ENCODE measurements at places on chromosomes 12 and 14.

- DNase-seq = peak; percentile 76
Observed at GRCh38 chr12:115407723-115408122, 723.7 kb upstream of the TBX3 start.

DNA sequence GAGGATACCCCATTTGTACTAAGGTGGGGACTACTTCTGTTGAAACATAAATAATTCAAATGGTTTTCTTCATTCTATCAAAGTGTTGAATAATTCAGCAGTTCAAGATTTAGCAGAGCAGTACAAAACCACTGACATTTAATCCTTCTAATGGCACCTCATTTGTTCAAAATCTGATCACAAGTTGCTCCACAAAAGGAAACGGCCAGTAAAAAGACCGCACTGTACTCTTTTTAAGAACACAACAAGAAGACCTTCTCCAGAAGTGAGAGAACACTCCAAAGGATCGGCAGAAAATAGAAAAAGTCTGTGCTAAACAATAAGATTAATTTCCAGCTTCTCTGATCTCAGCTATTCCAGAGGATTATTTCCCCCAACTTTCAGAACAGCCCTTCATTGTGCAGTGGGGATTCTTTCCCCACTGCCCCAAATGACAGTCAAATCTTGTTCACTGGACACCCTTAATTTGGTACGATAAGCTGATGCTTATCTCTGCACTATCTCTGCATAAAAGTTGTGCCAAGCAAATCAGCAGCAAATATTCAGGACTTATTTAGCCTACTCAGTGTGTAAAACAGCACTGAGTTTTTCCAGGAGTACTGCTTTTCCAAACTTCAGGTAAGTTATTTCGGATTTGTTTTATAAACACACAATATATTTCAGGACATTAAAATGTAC is 5.2 kb downstream of the MPHOSPH9 start:
- DNase-seq = no peak

DNA sequence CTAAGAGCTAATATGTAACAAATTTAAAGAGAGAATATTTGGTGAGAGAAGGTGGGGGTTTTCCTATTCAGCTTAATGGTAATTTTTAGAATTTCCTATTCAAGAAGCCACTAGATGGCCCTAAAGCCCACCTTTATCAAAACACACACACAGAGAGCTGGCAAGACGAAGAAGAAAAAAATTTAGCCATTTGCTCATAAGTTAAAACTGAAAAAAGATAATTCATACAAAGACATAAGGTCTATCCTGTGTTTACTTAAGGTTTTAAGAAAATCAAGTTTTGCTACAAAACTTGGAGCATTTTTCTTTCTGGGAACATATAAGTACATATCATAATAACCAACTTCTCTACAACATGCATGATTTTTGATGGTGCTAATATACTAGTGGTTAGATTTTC is 46.8 kb upstream of the PCED1B start:
- peak; percentile 71 for DNase-seq

DNA sequence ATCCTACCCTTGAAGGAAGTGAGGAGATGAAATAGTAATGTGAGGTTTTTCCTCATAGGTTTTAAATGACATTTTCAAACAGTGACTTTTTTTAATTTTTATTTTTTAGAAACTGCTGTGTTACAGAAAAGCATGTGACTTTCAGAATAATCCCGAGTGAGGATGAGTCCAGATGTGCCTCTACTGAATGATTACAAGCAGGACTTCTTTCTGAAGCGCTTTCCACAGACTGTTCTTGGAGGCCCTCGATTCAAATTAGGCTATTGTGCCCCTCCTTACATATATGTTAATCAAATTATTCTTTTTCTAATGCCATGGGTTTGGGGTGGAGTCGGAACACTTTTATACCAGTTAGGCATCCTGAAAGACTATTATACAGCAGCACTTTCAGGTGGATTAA is 15.8 kb downstream of the PCNX4 start:
- no peak for DNase-seq

GRCh38 chr12:52454411-52455201 is 2.7 kb upstream of the KRT6B start:
- DNase-seq = peak; percentile 65

GRCh38 chr12:100442403-100442802 is 31.3 kb upstream of the NR1H4 start:
- no peak for DNase-seq

- peak; percentile 48 for DNase-seq
Observed at GRCh38 chr14:83291714-83292113, 1758.1 kb upstream of the SEL1L start.

DNA sequence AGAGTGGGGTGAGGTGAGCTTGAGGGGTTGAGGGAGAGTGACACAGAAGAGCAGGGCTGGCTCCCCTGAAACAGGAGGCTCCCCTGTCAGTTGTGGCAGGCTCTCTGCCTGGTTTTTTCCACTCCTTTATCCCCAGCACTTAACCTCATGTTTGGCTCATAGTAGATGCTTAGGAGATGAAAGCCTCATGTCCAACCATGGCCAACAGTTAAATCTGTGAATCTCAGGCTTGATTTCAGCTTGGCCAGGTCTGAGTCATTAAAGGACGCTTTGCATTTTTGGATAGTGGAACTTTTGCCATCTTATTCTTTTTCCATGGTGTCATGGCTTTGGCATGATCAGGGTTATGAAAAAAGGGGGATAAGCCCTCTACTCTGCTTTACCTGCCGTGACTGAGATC is 117.2 kb downstream of the CACNA1C start:
- DNase-seq = no peak

DNA sequence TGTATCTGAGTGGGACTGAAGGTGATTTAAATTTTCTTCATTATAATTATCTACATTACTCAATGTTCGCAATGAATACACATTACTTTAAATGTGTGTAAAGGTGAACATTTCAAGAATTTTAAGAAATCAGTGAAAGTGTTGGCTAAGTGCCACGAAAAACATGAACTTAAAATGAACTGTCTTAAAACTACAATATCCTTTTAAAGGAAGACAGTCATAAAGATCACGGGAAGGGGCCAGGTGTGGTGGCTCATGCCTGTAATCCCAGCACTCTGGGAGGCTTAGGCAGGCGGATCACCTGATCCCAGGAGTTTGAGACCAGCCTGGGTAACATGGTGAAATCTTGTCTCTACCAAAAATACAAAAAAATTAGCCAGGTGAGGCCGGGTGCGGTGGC is 11.2 kb downstream of the MOK start:
- no peak for DNase-seq

GRCh38 chr12:66365718-66366490 is 63.6 kb downstream of the HELB start:
- peak; percentile 40 for DNase-seq

DNA sequence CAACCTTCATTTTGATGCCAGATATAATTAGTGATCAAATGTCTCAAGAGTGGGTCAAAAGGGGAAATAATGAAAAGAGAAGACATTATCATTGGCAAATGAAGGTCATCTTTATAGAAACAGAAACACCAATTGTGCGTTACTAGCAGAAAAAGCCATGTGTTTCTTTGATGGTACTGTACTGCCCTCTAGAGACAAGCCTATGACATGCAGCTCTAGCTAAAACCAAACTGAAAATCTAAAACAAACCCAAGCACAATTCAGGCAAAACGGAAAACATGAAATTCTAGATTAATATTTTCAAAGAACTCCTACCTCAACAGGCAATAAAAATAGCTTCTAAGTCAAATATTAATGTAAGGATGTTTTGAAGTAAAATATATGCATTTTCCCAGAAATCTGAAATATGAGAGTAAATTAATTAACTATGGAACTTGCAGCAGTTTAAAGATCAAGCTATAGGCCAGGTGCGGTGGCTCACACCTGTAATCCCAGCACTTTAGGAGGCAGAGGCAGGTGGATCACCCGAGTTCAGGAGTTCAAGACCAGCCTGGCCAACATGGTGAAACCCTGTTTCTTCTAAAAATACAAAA is 115.4 kb downstream of the KLHL28 start:
- DNase-seq = peak; percentile 54

DNA sequence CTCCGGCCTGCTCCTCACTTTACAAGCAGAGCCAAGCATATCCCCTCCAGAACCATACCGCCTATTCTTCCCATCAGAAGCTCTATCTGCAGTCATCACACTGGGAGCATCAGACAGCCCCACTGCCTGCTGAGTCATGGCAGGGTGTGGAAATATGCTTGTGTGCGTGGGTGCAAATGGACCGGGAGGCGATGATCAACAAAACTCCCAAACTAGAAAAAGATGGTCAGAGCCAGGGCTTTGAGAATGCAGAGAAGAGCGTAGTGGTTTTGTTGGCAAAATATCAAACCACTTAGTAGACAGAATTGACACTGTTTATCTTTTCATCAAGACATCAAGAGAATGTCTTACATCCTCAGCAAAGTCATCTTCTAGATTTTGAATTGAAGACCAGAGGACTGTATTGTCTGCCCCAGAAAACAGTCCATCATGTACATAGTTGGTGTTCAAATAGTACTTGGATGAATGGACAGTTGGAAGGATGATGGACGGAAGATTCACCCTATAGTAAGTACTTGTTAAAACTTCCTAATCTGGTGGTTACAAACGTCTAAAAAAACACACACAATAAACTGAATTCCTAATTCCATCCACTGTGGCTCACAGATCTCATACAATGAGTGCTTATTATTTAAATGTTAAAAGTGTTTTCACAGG is 54.9 kb downstream of the VWF start:
- DNase-seq = peak; percentile 88

GRCh38 chr14:101118746-101119591 is 215.4 kb upstream of the RTL1 start:
- no peak for DNase-seq

- DNase-seq = no peak
Observed at GRCh38 chr12:26359576-26359975, 164.2 kb downstream of the SSPN start.

- no peak for DNase-seq
Observed at GRCh38 chr12:9634969-9635754, 27.4 kb upstream of the KLRB1 start.

- no peak for DNase-seq
Observed at GRCh38 chr12:76666290-76666835, 97.6 kb upstream of the ZDHHC17 start.

GRCh38 chr12:33432992-33433391 is 6.6 kb downstream of the SYT10 start:
- no peak for DNase-seq

DNA sequence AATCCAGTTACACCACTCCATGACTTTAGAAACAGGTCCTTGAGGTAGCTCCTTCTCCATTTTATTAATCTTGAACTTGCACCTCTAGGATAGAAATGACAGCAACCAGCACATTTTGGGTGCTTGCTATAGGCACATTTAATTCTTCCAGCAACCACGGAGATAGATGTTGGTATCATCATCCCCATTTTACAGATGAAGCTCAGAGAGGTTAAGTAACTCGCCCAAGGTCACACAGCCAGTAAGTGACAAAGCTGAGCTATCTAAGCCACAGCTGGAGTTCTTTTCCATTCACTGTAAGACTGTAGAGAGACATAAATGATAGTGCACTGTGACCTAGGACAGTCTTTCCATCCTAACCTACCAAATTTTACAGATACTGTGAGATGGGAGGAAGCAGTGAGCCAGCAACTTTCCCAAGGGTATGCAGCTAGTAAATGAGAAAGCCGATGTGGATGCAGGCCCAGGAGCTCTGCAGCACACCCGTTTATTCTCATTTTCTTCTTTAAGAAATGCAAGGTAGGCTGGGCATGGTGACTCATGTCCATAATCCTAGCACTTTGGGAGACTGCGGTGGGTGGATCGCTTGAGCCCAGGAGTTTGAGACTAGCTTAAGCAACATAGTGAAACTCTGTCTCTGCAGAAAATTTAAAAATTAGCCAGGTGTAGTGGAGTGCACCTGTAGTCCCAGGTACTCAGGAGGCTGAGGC is 103.2 kb downstream of the TBX5 start:
- no peak for DNase-seq

- DNase-seq = no peak
Observed at GRCh38 chr14:38210587-38211216, 3.0 kb downstream of the SSTR1 start.

GRCh38 chr14:94144765-94145164 is 15.4 kb upstream of the IFI27L2 start:
- DNase-seq = no peak

GRCh38 chr12:121131941-121132341 is 735 bp upstream of the P2RX7 start:
- no peak for DNase-seq

DNA sequence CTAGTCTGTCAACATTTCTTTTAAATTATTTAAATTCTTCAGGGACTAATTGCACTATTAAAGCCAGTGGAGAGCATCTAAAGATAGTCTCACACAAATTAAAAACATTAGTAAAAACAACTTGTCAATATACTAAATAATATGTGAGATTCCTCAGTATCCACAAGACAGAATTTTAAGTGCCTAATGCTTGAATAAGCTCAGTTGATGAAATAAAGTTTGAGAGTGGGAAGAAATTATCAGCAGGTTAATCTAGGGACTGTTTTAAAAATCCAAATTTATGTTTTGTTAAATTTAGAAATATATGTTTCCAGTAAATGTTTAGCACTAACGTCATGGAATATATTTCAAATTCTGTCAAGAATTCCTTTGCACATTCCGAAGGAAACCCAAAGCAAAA is 105.2 kb downstream of the SLC41A2 start:
- no peak for DNase-seq

- no peak for DNase-seq
Observed at GRCh38 chr14:101861464-101861863, 100.0 kb downstream of the PPP2R5C start.

DNA sequence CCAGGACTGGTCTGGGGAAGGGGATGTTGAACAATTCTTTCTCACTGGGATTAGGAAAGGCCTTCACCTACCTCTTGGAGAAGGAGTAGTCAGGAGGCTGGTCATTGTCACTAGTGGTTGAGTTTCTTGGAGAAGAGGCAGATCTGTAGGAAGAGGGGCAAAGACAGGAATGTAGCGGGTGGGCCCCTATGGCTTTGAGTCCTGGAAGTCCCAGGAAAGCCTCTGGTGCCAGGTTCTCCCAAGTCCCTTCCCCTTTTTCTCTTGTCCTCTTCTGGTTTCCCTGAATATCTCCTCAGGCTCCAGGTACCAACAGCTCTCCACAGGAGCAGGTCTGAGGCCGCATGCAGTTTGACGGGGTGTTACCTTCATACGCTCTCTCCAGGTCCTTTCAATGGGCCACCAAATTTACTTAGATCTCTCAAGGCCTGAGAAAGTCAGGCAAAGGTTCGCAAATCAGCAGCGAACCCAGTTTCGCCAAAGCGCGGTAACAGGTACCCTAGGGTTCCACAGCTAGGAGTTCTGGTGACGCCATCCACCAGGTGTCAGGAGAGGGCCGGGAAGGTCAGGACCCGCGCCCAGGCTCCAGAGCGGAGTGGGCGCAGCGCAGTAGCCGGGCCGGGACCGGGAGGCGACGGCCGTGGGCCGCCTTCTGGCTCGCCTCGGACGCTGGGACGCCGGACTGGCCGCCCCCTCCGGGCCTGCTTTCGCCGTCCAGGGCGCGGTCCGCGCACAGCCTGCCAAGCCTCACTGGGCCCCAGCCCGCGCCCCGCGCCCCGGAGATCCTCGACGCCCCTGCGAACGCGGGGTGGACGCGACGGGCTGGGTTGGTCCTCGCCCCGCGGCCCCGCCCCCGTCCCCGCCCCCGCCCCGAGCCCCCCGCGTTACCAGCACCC is 795 bp downstream of the SMAGP start:
- DNase-seq = peak; percentile 65

GRCh38 chr12:2299206-2299605 is 246.4 kb downstream of the CACNA1C start:
- DNase-seq = no peak
